ENCODE measurements at places on chromosomes 1 and 21.

DNA sequence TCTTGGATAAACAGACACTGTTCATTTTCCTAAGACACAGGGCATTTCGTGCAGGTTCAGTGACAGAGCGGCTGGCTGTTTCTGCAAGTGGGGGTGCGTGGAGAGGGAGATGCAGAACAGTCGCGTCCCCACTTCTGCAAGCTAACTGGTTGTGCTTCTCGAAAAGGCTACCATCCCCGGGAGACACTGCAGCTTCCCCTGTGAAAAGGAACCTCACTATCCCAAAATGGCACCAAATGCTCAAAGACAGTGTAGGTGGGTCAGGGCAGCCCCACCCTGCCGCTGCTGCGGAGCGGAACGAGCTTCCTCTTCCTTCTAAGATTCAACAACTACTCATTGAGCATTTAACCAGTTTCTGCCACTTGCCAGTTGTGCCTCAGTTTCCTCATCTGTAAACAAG lies 19.2 kb upstream of the BACE2 start:
- H3K36me3 ChIP-seq = no peaks in the 10 kb centered on the region
- no peak for DNase-seq
- H3K4me1 ChIP-seq = no peaks in the 10 kb centered on the region
- H3K27me3 ChIP-seq = no peaks in the 10 kb centered on the region
- no peak overlapping the region for H3K27ac ChIP-seq

DNA sequence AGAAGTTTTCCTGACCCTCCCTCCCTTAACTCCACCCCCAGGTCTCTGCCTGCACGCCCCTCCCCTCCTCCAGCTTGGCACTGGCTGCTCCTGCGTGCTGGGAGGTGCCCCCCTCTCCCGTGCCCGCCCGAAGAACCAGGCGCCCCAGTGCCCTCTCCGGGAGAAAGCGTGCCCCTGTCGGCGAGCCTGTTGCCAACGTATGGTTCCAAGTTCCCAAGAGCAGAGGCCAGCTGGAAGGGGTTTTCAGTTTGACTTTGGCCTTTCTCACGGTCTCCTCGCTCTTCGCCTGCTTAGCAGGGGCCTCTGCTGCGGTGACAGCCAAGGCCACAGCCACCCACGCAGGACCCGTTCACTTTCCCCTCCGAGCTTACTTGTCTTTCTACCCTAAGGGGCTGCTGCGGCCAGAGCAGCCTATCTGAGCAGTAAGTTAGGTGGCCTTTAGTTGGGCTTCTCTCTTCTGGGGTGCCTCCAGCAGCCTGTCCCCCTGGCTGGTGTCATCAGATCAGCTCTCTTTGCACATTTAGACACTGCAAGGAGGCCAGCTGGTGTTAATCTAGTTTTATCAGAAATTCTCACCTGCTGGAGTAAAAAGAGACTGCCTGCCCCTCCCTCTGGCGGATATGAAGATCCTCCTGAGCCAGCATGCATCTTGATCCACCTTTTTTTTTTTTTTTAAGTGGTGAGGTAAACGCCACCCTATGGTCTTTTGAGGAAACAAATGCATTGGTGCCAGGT lies 1.5 kb downstream of the STUM start:
- H3K4me1 ChIP-seq = peaks cover 6% of the 10 kb centered on the region
- no peak overlapping the region for H3K27ac ChIP-seq
- H3K4me3 ChIP-seq = peak overlapping the region; percentile 40
- H3K27me3 ChIP-seq = peaks cover 1% of the 10 kb centered on the region

DNA sequence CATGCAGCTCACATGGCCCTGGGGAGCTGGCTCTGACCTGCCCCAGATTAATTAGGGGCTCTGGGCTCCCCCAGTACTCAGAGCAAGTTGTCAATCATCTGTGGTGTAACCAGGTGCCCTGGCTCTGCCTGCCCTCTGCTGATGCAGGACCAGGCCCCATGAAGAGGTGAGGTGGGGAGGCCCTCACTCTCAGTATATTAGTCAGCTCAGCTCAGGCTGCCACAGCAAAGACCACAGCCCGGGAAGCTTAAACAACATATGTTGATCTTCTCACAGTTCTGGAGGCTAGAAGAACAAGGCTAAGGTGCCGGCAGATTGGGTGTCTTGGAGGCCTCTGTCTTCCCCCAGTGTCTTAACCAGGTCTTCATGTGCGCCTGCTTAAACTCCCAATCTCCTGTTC lies 66.5 kb downstream of the FCRL5 start:
- no peaks in the 10 kb centered on the region for H3K4me1 ChIP-seq
- no peak for DNase-seq
- H3K27me3 ChIP-seq = no peaks in the 10 kb centered on the region
- no peaks in the 10 kb centered on the region for H3K36me3 ChIP-seq

GRCh38 chr1:109523706-109524105 lies 14.2 kb upstream of the AMIGO1 start:
- no peaks in the 10 kb centered on the region for H3K27me3 ChIP-seq
- DNase-seq = no peak
- H3K36me3 ChIP-seq = no peaks in the 10 kb centered on the region
- no peaks in the 10 kb centered on the region for H3K4me1 ChIP-seq

- H3K36me3 ChIP-seq = no peaks in the 10 kb centered on the region
- no peak within 1 kb of the TSS for H3K4me3 ChIP-seq
- H3K27me3 ChIP-seq = no peaks in the 10 kb centered on the region
- H3K4me1 ChIP-seq = no peaks in the 10 kb centered on the region
- no peak for DNase-seq
Observed at GRCh38 chr21:44657635-44658540, at the start of gene KRTAP12-3. TSS of gene KRTAP12-3 (plus strand) at chr21:44657932. CDS start at chr21:44657980, 48 bp downstream.

DNA sequence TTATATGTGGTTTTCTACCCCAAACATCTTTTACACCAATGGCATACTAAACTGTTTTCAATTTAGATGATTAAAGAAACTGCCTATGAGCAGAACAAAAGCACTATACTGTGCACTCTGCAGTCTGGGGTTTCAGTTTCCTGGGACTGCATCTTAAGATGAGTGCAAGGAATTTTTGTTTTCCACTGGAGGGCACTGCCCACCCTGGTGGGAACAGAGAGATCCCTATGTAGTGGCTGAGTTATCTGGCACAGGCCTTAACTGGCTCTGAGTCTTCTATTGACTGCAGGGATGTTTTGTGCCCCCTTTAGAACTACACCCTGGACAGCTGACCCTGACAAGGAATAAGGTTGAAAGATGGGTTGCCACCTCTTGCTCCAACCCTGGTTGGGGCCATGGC lies 12.0 kb downstream of the PROK1 start:
- H3K4me3 ChIP-seq = no peak overlapping the region
- peaks cover 34% of the 10 kb centered on the region for H3K4me1 ChIP-seq
- H3K27me3 ChIP-seq = no peaks in the 10 kb centered on the region
- DNase-seq = no peak
- H3K36me3 ChIP-seq = no peaks in the 10 kb centered on the region

- peak overlapping the region; percentile 97 for H3K27ac ChIP-seq
- H3K4me1 ChIP-seq = peaks cover 76% of the 10 kb centered on the region
Observed at GRCh38 chr1:207004931-207005830, 27.4 kb downstream of the C1orf116 start.

DNA sequence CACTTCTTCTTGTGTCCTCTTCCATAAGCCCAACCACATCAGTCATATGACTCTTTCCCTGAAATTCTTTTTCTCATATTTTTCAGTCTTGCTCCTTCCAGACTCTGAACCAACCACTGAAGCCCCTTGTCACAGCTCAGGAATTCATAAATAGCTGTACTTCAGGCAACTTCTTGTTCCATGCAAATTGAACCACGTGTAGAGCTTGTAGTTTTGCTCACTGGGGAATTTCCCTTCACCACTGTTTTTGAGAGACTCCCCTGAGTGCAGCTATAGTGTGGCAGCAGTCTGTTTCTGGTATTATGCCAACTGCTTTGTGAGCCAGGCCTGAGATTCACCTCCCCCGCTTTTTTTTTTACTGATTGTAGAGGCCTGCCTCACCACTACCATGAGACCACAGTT lies 150.3 kb upstream of the SPAG17 start:
- H3K4me1 ChIP-seq = no peaks in the 10 kb centered on the region
- no peaks in the 10 kb centered on the region for H3K27me3 ChIP-seq
- DNase-seq = no peak
- no peak overlapping the region for H3K4me3 ChIP-seq

GRCh38 chr1:43980255-43981134 lies 1.5 kb downstream of the B4GALT2 start:
- H3K27me3 ChIP-seq = no peaks in the 10 kb centered on the region
- peaks cover 3% of the 10 kb centered on the region for H3K36me3 ChIP-seq
- H3K27ac ChIP-seq = peak overlapping the region; percentile 52
- H3K4me3 ChIP-seq = peak overlapping the region; percentile 80
- H3K4me1 ChIP-seq = peaks cover 21% of the 10 kb centered on the region
- no peak for DNase-seq

DNA sequence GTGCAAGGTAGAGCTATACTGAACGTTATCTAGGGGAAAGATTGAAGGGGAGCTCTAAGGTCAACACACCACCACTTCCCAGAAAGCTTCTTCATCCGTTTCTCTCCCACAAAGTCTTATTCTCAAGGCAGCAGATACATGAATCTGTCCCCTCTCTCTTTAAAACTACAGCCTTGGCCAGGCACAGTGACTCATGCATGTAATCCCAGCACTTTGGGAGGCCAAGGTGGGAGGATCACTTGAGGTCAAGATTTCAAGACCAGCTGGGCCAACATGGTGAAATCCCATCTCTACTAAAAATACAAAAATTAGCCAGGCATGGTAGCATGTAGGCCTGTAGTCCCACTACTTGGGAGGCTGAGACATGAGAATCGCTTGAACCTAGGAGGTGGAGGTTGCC lies 8.1 kb downstream of the CYP4X1 start:
- H3K27me3 ChIP-seq = no peaks in the 10 kb centered on the region
- no peak overlapping the region for H3K27ac ChIP-seq
- DNase-seq = no peak
- H3K4me1 ChIP-seq = no peaks in the 10 kb centered on the region
- H3K36me3 ChIP-seq = no peaks in the 10 kb centered on the region

GRCh38 chr1:197341626-197342025 lies 73.6 kb downstream of the CRB1 start:
- no peaks in the 10 kb centered on the region for H3K27me3 ChIP-seq
- H3K36me3 ChIP-seq = no peaks in the 10 kb centered on the region
- no peak overlapping the region for H3K4me3 ChIP-seq
- H3K27ac ChIP-seq = no peak overlapping the region
- H3K4me1 ChIP-seq = no peaks in the 10 kb centered on the region
- DNase-seq = no peak

DNA sequence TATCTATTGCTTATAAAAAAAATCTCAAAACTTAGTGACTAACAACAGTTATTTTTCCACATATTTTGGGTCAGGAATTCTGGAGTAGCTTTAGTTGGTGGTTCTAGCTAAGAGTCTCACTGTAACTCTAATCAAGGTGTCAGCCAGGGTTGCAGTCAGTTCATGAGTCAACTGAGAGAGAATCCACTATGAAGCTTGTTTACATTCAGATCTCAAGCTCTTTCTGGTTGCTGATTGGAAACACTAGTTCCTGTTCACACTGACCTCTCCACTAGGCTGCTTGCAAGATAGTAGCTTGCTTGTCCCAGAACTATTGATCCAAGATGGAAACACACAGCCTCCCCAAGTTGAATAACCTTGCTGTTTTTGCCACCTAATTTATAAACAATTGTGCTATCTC lies 1192.1 kb upstream of the B3GALT2 start:
- H3K4me3 ChIP-seq = no peak overlapping the region
- no peaks in the 10 kb centered on the region for H3K4me1 ChIP-seq
- no peaks in the 10 kb centered on the region for H3K27me3 ChIP-seq
- DNase-seq = no peak
- no peaks in the 10 kb centered on the region for H3K36me3 ChIP-seq

DNA sequence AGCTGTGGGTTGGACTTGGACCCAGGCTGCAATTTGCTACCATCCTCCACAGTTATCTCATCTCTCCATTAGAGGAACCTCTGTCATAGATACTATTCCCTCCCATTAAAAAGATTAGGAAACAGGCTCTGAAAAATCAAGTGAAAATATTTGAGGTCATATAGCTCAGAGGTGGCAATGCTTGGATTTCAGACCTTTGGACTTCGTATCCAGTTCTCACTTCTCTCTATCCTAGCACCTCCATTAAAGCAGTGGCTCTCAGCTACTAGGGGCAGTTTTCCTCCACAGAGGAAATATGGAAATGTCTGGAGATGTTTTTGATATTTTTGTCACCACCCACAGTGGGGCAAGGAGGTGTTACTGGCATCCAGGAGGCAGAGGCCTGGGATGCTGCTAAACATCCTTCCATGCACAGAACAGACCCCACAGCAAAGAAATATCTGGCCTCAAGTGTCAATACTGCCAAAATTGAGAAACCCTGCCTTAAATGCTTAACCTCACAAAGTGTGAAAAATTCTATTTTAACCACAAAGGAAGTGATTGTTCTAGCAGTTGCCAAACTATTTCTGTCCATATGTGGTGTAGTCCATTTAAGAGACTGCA lies 54.1 kb downstream of the C8A start:
- peaks cover 39% of the 10 kb centered on the region for H3K4me1 ChIP-seq
- H3K27me3 ChIP-seq = no peaks in the 10 kb centered on the region
- DNase-seq = no peak
- no peak overlapping the region for H3K4me3 ChIP-seq
- no peak overlapping the region for H3K27ac ChIP-seq

- no peaks in the 10 kb centered on the region for H3K27me3 ChIP-seq
- H3K4me3 ChIP-seq = no peak overlapping the region
- no peaks in the 10 kb centered on the region for H3K36me3 ChIP-seq
- no peaks in the 10 kb centered on the region for H3K4me1 ChIP-seq
Observed at GRCh38 chr1:215507119-215507518, 60.0 kb upstream of the KCTD3 start.

GRCh38 chr21:33780631-33781030 lies 135.0 kb downstream of the ATP5PO start:
- no peaks in the 10 kb centered on the region for H3K4me1 ChIP-seq
- no peak for DNase-seq
- no peak overlapping the region for H3K27ac ChIP-seq
- H3K4me3 ChIP-seq = no peak overlapping the region
- H3K27me3 ChIP-seq = no peaks in the 10 kb centered on the region

GRCh38 chr1:33332357-33332789 lies 11.5 kb upstream of the A3GALT2 start:
- no peaks in the 10 kb centered on the region for H3K36me3 ChIP-seq
- H3K27ac ChIP-seq = no peak overlapping the region
- H3K27me3 ChIP-seq = no peaks in the 10 kb centered on the region
- no peak for DNase-seq
- no peak overlapping the region for H3K4me3 ChIP-seq

- H3K27me3 ChIP-seq = no peaks in the 10 kb centered on the region
- H3K36me3 ChIP-seq = no peaks in the 10 kb centered on the region
- no peak overlapping the region for H3K27ac ChIP-seq
- DNase-seq = no peak
- no peaks in the 10 kb centered on the region for H3K4me1 ChIP-seq
Observed at GRCh38 chr1:46539972-46540371, 11.5 kb downstream of the KNCN start.

DNA sequence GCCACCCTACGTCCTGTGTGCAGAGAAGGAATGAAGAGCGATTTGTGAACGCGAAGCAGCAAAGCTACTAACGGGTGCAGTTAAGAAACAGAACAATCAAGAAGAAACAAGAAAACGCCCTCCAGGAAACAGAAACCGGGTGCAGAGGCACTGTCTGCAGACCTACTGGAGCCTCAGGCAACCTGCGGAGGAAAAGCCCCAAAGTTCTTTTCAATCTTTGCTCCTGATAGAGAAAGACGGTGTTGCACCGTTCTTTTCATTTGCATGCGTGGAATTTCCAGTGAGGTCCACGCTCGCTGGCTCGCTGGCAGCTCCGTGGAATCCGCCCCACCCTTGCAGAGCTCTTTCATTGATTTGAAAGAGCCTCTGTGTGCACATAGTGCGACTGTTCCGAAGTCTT lies 37.0 kb upstream of the PDE9A start:
- peaks cover 13% of the 10 kb centered on the region for H3K4me1 ChIP-seq
- H3K27me3 ChIP-seq = no peaks in the 10 kb centered on the region
- H3K4me3 ChIP-seq = peak overlapping the region; percentile 17
- DNase-seq = no peak
- H3K27ac ChIP-seq = no peak overlapping the region
- no peaks in the 10 kb centered on the region for H3K36me3 ChIP-seq

- no peak overlapping the region for H3K4me3 ChIP-seq
- no peaks in the 10 kb centered on the region for H3K36me3 ChIP-seq
- no peak overlapping the region for H3K27ac ChIP-seq
- no peak for DNase-seq
- no peaks in the 10 kb centered on the region for H3K27me3 ChIP-seq
Observed at GRCh38 chr1:150385537-150386445, 21.8 kb downstream of the RPRD2 start.

All from Caco-2 (cell line).